Endothelial cell (in vitro differentiated cells): ENCODE measurements at places on chromosomes 3 and 15.

- no peak for DNase-seq
Observed at GRCh38 chr3:143832433-143832832, 15.8 kb downstream of the SLC9A9 start.

DNA sequence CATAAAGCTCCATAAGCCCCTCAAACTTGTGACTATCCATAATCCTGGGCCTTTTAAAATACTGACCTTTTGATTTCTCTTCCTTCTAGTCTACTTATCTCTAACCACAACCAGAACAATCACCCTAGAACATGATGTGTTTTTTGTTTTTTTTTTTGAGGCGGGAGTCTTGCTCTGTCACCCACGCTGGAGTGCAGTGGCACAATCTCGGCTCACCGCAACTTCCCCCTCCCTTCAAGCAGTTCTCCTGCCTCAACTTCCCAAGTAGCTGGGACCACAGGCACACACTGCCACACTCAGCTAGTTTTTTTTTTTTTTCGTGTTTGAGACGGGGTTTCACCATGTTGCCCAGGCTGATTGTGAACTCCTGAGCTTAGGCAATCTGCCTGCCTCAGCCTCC, 25.1 kb downstream of the VPS39 start:
- no peak for DNase-seq

DNA sequence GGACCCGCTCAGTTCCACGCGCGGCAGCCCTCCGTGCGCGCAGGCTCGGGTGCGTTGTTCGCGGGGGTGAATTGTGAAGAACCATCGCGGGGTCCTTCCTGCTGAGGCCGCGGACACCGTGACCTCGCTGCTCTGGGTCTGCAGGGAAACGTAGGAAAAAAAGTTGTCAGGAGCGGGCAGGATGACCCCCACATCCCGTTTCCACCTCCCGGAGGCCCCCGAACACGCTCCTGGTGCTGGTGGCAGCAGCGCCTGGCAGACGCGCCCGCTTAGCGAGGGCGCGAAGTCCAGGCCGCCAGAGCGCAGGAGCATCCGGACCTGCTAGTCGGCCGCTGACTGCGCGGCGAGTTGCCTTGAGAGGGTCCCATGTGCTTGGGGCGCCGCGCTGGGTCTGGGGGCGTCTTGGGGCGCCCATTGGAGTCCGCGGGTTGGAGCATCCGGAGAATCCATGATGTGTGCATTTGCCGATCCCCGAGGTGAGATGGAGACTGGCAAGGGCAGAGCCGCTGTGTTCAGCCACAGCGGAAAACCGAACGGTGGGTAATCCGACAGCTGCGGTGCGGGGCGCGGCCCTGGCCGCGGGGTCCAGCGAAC, 520 bp downstream of the GREM1 start:
- DNase-seq = peak; percentile 28

GRCh38 chr3:134590766-134591165, 60.1 kb downstream of the KY start:
- no peak for DNase-seq

DNA sequence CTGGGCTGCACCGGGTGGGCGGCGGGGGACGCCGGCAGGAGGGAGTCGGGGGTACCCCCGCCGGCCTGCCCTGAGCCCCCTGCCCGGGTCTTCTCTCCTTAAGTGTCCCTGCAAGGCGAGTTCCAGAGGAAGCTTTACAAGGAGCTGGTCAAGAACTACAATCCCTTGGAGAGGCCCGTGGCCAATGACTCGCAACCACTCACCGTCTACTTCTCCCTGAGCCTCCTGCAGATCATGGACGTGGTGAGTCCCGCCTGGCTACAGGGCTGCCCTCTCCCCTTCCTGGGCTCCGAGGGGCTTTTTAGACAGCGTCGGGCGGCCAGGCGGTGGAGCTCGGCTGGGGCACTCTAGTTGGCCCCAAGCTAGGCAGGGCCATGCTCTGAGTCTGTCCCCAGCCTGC, 480 bp downstream of the CHRNA7 start:
- no peak for DNase-seq

DNA sequence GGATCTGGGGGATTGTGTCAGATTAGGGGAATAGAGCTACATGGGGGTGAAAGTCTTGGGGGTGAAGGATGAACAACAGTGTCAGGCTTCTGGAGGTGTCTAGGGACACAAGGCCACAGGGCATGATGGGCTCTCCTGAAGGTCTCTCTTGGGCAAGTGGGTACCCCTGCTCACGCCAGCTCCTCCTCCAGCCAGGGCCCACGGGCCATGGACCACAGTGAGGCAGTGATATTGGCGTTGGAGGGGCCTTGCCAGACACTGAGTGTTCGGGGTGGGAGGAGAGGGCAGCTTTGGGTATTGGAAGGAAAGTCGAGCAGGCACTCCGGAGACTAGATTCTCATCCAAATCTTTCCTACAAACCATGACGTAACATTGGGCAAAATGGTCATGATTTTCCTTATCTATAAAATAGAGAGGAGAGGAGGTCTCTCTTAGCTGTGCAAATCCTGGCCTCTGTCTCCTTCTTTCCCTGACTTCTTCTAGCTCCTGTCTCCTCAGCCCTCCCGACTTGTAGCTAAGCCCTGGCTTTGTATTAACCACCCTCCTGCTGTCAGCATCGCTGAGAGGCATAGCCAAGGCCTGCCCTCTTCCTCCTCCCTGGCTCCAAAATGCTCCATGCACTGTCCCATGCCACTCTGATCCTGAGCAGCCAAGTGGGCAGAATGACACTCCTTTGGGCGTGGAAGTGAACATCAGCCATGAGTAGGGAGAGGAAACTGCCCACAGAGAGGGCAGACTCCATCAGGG, 24.0 kb upstream of the SRP14 start:
- no peak for DNase-seq

DNA sequence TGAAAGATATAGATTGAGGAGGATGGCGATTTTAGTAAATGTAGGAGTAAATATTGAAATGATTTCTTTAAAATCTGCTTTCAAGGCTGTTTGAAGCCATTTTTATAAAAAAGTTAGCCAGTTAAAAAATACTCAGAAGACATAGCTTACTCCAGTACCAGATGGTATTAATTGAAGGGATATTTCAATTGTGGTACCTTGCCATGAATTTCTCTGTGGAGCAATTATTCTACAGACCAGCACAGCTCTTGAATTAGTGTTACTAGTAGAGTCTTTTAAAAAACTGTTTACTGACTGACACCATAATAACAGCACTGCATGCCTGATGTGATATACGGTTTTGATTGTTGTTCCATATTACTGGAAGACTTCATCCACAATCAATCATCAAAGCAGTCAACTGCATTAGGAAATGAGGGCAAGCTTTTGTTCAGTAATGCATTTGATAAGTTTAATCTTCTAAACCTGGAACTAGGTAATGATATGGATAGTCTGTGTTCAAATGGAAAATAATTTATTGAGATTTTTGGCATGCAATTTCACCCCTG, 106.4 kb downstream of the MFSD1 start:
- no peak for DNase-seq

DNA sequence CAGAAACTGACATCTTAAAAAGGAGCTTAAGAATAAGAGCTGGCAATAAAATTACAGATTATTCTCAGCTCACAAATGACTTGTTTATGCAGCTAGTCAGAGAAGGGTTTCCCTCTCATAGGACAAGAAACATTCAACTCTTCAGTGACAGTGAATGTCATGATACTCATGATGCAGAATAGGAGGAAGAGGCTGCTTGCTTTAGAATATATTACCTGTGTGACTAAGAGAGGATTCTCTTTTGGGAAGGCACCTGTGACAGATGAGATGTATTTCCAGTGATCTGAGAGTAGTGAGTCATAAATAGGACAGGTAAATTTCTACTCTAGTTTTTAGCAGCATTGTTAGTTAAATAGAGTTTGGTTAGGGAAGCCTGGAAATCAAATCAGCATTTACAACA, 39.9 kb downstream of the RASA2 start:
- no peak for DNase-seq

DNA sequence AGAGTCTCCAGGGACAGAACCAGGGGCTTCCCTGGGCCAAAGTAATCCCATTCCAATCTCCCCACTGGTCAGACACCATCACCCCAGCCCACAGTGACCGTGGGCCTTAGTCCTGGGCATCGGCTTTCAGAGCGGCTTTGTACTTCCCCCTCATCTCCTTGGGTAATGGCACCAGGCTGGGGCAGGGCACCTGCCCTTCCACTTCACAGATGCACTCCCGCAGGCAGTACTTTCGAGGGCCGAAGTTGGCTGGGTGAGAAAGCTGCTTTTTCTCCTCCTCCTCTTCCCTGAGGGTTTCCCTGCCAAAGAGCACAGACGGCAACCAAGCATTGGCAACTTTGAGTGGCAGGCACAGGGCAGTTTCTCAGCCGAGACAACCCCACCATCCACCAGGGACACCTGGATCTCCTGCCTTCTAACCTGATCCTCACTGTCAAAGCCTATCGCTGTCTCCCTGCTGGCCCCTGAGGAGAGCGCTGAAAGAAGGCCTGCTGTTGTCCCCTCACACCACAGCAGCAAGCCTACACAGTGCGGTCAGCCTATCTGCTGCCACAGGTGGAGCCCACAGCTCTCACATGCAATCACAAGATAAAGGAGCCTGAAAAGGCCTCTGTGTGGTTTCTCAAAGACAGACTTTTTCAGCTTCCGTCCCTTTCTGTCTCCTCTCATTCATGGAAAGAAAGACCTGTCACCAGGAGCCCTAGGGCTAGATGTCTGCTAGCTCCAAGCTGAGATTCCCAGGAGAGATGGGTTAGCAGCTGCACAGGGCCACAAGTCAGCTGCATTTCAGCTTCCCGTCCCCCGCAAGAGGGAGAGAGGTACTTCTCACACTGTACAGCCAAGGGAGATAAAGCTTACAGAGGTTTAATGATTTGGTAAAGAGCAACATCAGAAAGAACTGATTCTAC, 12.5 kb downstream of the MRPS25 start:
- DNase-seq = no peak

DNA sequence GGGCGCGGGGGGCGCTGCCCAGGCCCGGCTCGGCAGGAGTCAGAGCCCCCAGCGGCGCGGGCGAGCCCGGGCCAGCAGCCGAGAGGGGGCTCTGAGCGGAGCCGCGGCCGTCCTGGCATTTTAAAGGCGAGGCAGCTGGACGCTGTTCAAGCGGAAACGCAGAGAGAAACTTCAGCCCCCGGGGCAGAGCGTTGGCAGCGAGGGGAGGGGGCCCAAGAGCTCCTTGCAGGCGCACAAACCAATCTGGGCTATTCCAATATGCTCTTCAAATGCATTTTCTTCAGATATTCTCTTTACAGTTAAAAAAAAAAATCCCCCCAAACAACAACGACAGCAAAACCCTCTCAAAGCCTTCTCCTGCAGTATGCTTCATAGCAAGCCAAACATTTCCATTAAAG, at the start of gene CTXND1:
CTXND1 (minus strand) TSS at position 93 of the 398 bp plus-strand sequence. CDS start 50,264 bp downstream, outside the sequence.
- DNase-seq = peak; percentile 28

DNA sequence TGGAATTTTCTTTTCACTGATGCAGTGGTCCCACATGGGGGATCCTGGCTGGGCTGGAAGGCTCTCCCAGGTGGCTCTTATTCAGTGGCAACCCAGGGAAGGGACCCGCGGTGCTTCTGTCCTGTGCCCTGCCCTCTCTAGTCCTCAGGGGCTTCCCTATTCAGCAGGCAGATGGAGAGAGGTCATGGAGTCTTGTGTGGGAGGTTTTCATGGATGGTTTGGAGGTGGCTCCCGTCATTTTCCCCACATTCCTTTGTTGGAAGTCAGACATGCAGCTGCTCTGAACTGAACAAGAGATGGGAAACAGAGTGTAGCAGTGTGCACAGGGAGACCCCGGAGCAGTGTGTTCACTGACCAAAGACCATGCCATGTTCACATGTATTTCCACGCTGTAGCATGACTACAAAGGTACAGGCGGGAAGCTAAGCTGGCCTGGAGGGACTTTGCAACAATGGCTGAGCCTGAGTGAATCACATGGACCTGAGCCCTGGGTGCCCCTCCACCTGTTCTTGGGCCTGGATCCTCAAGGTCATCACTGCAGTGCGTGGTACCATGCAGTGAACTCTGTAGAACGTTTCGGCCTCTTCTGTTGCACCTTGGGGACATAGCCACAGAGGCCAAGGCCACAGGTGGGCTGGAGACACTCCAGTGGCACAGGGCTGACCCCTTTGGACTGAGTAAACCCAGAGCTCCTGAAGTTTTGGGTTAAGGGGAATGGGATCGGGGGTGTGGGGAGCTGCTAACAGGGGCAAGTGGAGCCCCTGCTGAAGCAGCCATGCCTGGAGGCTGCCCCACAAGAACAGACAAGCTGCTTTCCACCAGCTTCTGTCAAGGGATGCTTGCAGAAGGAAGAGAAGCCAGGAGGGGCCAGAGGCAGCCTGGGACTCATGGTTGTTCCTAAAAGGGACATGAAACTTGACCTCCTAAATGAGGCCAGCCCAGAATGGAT, 123.0 kb downstream of the ASB7 start:
- no peak for DNase-seq

GRCh38 chr15:40495516-40495915, 24.7 kb downstream of the CHST14 start:
- DNase-seq = no peak

DNA sequence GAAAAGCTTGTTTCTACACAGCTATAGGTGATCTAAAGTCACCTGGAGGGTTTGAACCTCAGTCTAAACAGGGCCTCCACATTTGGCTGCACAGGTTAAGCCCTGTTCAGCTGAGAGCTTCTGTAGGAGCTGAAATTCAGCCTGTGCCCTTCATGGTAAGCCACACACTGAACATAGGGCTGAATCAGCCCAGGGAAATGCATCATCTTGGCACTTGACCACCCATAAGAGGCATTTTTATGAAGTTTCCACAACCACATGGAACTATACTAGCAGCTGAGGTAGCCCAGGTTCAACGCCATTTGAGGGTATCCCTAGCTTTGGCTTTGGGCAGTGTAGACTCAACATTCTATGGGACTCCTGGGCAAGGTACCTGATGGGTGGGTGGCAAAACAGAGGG, 126.8 kb downstream of the FAM174B start:
- DNase-seq = no peak

DNA sequence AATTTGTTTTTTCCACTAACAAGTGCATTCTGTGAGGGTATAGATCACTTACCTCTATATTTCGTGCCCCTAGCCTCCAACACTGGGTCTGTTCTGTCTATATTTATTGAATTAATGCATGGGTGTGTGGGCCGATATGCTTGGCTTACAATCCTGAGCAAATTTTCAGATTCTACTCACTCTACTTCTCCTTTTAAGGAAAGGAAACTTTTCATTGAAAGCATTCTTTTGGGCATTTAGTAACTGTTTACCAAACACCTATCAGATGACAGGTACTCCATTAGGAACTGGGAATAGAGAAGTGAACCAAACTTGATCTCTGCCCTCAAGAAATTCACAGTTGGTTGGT, 60.5 kb downstream of the TLE3 start:
- no peak for DNase-seq

DNA sequence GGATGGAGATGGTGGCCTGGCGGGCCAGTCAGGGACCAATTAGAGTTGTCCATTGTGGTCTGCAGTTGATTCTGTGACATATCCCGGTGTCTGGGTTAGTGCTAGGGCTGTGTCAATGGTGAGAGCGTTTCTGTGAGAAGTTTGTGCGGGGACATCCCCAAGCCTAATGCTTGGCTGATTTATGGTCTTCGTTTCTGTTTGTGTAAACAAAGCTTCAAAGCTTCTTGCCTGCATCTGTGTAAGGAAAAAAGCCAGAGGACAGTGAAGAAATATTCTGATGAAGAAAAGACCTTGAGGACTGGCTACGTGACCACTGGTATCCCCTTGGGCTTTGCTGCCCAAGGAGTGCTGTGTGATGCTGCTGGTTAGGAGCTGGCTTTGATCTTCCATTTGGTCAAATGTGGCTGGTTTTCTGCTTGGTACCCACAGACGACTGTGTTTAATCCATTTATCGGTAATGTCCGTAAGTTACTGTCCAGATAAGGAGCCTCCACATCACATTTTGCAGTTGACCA, 74.6 kb upstream of the LRTM1 start:
- no peak for DNase-seq
